Lower lobe of right lung (tissue), 2 donors: ENCODE measurements at places on chromosomes 5 and 9. TPM values are rescaled to one million over a fixed set of nuclear protein-coding genes. Genes with fewer than 3 reads are reported as not detected.

- H3K4me1 ChIP-seq = no peaks in the 10 kb centered on the region
- H3K27ac ChIP-seq = no peak overlapping the region
- no peaks in the 10 kb centered on the region for H3K36me3 ChIP-seq
- H3K4me3 ChIP-seq = no peak overlapping the region
- H3K27me3 ChIP-seq = no peaks in the 10 kb centered on the region
Observed at GRCh38 chr5:94788527-94788926, 170.1 kb downstream of the SLF1 start.

ZNF618 gene
- 10.2 TPM for total RNA-seq

- no peak for DNase-seq
- no peak overlapping the region for H3K4me3 ChIP-seq
- H3K4me1 ChIP-seq = peaks cover 33% of the 10 kb centered on the region
- no peaks in the 10 kb centered on the region for H3K27me3 ChIP-seq
Observed at GRCh38 chr5:139340051-139340450, 1.6 kb upstream of the PAIP2 start.

GRCh38 chr5:150458802-150459557 is 9.4 kb upstream of the RPS14 start:
- no peak overlapping the region for H3K27ac ChIP-seq
- H3K4me3 ChIP-seq = no peak overlapping the region
- peak; percentile 88 for DNase-seq
- no peaks in the 10 kb centered on the region for H3K27me3 ChIP-seq
- H3K4me1 ChIP-seq = peaks cover 4% of the 10 kb centered on the region

DNA sequence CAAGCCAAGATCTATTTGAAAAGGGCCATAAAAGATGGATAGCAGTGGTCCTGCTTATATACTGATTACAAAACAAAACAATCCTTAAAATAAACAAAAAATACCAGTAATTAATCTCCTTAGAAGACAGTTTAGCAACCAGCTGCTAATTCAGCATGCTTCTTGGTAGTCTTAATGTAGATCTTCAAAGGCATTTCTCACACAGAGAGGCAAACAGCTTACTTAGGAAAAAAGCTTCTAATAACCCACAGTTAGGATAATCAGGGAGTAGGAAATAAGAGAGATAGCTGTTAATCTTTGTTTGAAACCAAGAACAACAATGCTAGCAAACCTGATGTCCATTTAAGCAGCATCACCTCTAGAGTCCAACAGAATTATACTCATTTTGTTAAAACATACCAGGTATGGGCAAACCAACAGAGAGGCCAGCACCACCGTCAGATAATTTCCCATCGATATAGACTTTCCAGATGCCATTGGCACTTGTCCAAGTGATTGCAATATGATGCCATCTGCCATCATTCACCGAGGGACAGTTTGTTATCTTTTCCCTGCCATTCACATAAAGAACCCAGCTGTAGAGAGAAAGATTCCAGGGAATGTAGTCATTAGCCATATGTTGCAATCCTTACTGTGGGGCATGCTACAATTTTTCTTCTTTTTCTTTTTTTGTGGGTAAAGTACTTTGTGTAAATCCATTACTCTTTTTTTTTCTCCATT is 105.6 kb upstream of the TXNDC8 start:
- no peak overlapping the region for H3K27ac ChIP-seq
- DNase-seq = no peak
- H3K27me3 ChIP-seq = no peaks in the 10 kb centered on the region
- H3K4me1 ChIP-seq = no peaks in the 10 kb centered on the region
- H3K36me3 ChIP-seq = no peaks in the 10 kb centered on the region
- no peak overlapping the region for H3K4me3 ChIP-seq

DNA sequence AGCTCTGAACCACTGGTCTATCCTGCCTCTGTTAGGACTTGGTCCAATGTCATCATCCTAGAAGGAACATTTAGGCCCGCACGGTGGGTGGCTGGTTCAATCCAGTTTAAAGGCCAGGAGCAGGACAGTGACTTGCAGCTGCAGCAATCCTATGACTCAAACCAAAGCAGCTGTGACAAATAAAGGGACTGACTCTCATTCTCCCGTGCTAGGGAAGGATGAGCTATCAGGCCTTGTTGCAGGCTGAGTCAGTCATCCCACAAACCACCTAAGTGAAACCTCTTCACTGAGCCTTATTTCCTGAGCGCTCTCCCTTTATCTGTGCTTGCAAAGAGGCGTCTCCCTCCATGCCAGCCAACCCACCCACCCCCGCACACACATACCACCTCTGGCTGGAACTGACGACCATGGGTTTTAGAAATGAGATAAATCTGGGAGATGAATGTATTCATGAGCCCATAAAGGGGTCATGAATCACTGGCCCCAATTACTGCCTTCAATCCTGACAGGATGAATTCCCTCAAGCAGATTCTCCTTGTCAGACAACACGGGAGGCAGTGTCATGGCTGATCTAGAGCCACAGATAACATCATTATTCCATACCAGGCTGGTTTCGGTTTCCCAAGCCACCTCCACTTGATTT is 93.4 kb downstream of the KCNIP1 start:
- H3K27me3 ChIP-seq = peaks cover 4% of the 10 kb centered on the region
- H3K27ac ChIP-seq = no peak overlapping the region
- no peak for DNase-seq
- no peak overlapping the region for H3K4me3 ChIP-seq
- H3K4me1 ChIP-seq = peaks cover 15% of the 10 kb centered on the region
- H3K36me3 ChIP-seq = no peaks in the 10 kb centered on the region
